CD4-positive, alpha-beta T cell treated with Interleukin-10 for 1 hour (primary cell): ENCODE measurements at places on chromosomes 16 and 17.

GRCh38 chr17:51770027-51770759, 388.3 kb downstream of the CA10 start:
- no peak for DNase-seq

GRCh38 chr16:69848637-69849545, 86.8 kb downstream of the WWP2 start:
- no peak for DNase-seq

DNA sequence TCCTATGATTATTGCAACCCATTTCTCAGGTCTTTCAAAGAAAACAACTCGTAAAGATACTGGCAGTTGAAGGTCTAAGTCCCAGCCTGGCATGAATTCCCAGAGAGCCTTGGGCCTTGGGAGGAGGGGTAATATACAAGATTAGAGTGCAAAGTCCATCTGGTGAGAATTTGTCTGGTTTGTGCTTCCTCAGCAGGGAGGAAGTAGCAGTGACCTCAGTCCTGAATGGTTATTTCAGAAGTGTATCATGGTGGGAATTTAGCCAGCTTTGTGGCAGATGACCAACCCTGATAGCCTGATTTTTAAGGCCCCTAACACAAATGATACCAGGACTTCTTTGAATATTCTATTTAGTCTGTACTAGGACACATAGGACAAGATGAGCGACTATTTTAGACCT, 151.2 kb upstream of the TBX2 start:
- no peak for DNase-seq

DNA sequence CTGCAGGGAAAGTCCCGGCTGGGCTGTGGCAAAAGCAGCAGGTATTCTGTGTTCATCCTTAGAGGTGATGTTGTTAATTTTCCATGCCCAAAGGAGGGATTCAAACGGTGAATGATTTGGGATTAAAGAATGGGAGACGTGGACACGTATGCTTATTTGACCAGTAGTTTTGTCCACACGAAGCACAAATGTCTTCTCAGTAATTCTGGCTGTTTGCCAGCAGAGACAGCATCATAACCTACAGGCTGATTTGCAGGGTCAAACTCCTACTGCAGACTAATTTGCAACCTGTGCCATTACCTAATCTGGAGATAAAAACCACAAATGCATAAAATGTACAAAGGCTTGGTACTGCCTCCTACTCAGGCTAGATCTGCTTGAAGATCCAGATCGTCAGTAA, 14.1 kb downstream of the MTHFSD start:
- no peak for DNase-seq

- DNase-seq: no peak
These were observed 5.4 kb upstream of the DRC7 start for GRCh38 chr16:57688987-57689761.

GRCh38 chr17:9228408-9229159, 207.3 kb downstream of the NTN1 start:
- DNase-seq: no peak

DNA sequence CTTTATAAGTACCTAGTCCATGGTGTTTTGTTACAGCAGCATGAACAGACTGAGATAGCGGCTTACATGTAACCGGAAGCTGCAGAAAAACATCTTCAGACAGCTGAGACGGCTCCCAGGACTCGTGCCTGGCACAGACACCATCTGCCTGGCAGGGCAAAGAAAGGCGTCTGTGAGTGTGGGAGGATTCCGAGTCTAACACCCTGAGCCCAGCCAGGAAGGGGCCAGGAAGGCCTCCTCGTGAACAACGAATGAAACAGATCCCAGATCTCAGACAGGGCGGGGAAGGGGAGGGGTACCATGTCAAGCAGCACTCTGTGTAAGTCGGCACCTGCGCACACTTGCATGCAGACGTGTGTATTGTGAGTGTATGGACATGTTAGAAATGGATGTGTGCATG, 4.4 kb upstream of the CSNK1D start:
- no peak for DNase-seq
